GM06990 (cell line): ENCODE measurements at places on chromosomes 11 and 22.
A peak's percentile ranks its signal among the peaks of the same experiment; 100 is the strongest.

DNA sequence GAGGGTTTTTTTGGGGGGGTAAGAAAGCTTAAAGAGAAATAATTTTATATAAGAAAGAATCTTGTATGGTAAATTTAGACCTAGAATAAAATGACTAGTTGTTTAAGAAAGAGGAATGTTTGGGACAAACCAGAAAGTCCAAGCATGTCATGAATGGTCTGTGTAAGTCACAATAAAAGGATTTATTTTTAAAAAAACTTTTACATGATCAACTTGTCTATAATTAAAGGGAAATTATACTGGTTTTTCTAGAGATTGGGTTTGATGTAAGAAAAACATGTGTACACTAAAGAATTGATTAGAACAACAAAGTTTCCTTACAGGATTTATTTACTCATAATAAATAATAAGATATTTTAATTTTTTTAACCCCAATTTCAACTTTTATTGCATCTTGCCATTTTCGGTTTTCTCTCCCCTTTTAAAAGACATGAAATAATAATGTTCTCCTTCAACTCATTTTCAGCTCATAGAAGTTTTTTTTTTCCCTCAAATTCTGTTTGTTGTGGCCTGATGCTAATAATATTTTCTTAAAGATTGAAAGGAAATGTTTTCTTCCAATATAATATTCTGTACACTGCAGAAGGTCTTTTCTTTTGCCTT is 35.4 kb upstream of the INCENP start:
- no peak for DNase-seq

- peak; percentile 62 for DNase-seq
Observed at GRCh38 chr11:61028135-61028729, 56.8 kb downstream of the CD6 start.

DNA sequence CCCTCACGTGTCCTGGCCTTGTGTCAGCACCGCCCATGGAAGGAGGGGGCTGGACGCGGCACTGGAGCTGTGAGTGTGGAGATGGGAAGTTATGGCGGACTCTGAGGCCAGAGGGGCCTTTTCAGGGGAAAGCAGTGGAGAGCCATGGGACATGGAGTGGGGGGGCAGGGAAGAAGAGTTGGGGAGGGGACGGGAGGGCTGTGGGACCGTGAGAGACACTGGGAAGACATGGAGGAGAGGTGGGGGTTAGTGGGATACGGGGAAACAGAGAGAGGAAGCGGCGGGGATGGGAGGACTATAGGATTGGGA is 58.2 kb downstream of the FBXO7 start:
- no peak for DNase-seq

GRCh38 chr11:66221726-66222236 is 46.7 kb upstream of the RAB1B start:
- DNase-seq, result no peak

- DNase-seq, result no peak
Observed at GRCh38 chr11:31809541-31809856, 1.6 kb downstream of the PAX6 start.

DNA sequence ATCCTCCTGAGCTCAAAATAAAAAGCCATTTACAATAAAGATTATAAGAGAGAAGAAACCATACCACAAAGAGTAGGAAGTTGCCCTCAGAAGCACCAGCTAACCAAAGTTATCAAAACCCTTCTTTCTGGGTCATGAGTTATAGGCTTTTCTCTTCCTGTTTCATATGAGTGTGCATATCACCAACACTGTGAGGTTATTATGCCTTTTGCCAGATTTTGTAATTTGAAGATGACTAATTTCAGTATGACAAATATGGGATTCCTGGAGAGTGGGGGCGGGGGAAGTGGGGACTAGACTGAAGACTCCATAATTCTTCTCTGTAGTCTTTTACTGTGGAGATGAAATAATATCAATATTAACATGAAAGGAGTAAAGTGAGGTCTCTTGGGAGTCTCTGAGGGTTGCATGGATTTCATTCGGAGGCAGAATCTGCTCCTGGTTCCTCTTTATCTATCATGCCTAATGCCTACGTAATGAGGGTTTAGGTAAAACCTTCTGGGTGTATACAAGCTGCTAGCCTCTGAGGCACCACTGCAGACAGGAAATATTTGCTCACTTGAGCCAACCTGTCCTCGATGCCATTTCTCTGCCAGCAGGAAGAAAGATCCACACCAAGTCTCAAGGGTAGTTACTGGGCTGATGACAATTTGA is 2.1 kb downstream of the LPXN start:
- peak; percentile 58 for DNase-seq

DNA sequence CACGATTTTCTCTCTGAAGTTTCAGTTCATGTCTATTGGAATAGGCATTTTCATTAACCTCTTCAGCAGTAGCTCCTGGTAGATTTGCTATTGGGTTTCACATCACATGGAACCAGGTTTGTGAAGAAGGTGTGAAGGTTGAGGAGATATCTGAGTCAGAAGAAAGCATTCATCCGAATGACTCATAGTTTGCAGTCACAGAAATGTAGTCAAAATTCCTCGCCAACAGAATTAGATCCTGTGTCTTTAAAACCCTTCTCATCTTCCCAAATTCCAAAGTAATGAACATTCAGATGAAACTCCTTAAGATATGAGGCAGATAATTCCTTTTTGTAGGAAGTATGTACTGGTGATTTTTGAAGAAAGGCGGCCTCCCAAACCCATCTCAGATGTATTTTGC is 125.0 kb upstream of the LARGE1 start:
- no peak for DNase-seq

- DNase-seq, result no peak
Observed at GRCh38 chr11:46402957-46403902, 11.7 kb upstream of the CHRM4 start.

DNA sequence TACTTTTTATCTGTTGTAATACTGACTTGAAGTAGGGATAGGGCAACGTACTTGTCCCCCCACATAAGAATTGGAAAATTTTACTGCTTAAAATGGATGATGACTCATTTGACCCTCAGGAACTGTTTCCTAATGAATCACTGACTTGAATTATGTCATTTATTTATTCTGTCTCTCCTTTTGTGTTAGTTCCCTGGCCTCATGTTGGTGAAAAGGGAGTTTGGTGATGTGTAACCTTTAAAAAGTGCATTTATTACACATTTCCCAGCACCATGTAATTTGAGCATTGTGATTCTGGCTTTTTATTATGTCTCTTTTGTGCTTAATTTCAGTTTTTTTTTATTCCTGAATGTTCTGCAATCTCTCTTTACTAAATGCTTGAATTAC is 20.3 kb upstream of the PGM2L1 start:
- DNase-seq, result no peak

GRCh38 chr22:34845391-34845790 is 220.6 kb upstream of the ISX start:
- no peak for DNase-seq

DNA sequence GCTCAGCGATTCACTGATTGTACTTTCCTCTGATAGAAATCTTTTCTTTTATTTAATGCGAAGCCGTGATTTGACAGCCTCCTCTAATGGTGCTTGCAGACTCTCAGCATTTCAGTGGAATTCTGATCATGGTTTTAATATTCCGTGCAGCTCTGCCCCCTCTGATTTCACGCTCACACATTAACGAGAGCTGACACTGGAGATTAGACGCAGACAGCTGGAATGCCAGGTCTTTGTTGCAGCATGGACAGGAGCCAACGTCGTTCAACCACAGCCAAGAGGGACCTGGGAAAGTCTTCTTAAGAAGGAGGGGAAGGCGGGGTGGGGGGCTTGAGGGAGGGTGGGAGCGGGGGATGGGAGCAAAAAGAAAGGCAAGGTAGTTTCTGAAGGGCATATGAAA is 186.4 kb downstream of the BLID start:
- DNase-seq, result no peak

DNA sequence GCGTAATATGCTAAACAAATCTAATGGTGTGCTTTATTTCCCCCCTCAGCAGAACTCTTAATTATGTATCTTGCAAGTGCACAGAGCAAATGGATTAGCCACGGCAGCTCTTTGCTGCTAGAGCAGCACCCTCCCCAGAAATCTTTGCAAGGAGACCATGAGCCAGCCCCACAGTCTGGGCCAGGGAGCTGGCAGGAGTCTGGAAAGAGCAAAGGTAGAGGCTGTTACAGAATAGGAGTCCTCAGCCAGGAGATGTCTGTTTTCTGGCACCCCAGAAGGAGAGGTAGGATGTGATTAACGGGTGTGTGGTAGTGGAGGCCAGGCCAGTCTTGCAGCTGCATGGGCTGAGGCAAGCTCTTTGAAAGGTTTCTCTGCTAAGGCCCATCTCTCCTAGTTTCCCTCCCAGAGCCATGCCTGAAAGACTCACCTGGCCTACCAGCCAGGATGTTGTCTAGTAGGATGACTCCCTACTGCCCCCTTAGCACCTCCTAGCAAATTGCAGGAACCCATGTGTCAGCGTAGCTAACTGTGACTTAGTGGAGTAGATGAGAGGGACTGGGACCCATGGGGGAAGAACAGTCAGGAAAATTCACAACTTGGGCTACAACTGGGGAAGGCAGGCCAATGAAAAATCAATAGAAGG is 557.2 kb downstream of the BUD13 start:
- no peak for DNase-seq

DNA sequence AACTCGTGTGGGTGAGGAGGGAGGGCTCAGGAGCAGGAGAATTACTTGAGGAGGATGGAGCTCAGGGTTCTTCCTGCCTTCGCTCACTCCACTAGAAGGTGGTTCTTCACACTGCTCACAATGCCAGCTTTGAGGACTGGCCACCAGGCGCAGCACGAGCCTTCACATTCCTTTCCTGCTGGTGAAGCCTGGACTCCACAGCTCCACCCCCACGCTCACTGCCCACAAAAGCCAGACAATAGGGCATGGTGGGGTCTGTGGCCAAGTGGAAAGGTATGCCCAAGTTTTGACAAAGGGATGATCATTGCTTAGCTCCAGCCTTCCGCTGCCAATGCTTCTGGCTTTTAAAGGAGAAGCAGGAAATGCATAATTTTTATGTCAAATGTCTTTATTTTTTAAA is 58.0 kb upstream of the FADD start:
- no peak for DNase-seq

DNA sequence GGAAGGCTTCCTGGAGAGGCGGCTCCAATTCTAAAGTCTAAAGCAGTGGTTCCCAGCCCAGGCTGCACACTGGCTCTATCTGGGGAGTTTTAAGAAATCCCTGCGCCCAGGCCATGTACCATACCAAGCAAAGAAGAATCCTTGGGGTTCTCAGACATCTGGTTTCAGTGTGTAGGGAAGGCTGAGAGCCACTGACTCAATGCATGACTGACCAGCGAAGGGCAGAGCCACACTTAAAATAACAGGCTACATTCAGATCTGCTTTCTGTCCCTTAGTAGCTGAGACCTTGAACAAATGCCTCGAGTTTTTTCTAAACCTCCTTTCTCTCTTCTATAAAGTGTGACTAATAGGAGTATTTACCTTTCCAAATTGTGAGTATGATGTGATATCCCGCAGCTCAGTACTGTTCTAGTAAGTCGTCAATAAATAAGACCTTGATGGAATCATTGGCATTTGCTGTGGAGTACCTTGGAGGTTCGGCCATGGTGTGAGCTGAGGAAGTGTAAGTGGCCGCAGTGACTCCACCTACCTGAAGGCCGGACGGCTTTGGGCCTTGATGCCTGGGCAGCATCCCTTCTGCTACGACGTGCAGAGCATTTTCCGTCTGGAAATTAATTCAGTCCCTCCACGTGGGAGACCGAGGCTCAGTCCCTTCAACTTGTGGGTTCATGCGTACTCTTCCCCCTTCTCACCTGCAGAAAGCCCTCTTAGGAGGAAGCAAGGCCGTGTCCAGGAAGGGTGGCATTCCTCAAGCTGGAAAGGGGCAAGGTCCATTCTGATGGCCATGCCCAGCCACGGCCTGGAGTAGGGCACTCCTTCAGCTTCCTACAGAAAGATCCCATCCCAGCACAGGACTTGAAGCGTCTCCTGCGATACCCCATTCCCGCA is 25.1 kb downstream of the GLB1L2 start:
- no peak for DNase-seq

DNA sequence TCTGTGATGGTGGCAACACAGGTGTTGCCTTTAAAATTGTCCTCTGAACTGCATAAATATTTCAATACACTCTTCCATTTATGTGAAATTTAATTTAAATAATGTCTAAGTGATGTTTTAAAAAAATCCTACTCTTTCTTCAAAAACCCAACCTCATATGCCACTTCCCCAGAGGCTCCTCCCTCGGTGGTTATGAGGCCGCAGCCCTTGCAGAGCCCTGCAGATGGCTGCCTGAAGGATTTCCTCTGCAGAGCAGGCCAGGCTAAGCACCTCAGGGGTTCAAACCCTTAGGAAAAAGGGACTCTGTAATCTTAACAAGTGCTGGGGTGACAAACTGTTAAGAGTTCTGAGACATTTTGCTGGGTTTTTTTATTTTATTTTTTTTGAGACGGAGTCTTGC is 25.2 kb downstream of the MORC2 start:
- DNase-seq, result no peak

DNA sequence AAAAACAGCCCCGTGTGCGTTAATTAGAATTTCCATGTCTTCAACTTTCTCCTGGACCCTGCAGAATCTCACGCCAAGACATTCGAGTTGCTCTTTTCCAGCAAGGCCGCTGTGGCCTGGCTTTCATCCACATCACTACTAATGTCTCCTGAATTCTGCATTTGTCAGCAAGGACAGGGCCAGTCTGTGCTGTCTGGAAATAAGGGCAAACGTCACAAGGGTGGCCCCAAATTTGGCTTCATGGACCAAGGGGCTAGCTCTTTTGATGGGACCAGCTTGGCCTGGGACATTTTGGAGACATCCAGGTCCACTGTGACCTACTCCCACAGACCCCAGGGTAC is 33.4 kb downstream of the KCNQ1OT1 start:
- no peak for DNase-seq

DNA sequence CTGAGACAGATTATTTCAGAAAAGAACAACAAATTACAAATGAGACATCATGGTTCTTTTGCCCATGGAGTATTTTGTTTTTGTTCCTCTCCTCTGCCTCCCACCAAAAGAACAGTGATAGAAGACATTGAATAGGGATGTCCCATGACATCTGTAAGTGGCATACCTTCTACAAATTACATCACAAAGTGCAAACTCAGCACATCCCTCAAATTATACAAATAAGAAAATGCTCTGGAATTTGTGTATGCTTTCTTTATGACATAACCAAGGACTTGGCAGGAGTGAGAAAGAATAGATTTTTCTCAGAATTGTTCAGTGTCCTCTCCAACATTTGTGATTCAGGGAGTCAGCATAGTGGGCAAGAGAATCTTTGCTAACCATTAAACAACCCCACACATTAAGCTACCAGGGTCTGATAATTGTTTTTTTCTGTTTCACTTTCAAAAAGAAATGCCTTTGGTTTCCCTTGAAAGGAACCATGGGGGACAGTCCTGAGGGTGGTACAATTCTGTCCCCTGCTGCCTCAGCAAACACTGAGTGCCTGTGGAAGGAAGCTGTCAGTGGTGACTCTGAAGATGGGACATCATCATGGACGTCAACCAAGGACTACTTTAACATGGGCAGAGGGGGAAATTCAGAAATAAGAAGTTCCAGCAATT is 430.3 kb downstream of the AASDHPPT start:
- no peak for DNase-seq
